ENCODE measurements at places on chromosomes 12 and 14.

DNA sequence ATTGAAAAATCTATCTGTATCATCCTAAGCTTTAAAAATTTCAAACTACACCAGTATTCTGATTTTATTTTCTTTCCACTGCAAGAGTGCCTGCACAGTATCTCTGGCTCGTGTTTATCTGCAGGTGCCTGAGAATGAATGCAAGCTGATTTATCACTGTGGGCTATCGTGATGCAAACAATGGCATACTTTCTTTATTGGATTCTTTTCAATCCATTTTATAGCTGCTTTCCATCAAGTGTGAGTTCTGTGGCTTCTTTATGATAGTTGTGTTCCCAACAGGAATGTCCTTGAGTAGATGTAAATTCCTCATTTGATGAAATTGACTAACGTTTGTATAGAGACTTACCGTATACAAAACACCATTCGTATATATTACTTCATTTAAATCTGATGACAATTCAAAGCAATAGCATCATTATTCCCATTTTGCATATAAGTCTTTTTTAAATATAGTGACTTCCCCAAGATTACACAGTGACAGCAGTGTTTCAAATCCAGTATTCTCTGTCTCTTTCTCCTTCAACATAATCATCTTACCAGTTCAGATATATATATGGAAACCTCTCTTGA, 160.3 kb upstream of the ABCD2 start:
- DNase-seq = no peak

DNA sequence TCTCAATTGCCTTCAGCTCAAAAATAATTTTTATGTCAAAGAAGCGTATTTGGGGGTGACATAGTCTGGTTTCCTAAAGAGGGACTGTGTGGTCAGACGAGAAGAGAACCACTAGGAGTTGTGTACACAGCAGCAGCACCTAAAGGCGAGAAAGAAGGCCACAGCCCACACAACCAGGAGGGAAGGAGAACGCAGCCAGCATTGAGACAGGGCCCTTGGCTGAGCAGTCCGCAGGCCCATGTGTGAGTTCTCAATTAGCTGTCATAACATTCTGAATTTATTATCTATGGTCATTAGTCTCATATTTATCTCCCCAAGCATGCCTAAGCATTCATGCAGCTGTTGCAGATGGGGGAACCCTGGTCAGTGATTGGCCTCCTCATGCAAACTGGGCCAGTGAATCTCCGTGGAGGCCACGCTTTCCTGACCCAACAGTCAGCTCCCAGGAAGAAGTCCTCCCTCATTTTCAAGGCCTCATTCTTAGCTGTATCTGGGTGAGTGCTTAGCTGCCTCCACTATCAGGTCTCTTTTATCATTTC, 81.2 kb upstream of the ATF7IP start:
- DNase-seq = no peak

- DNase-seq = no peak
These were observed 1.7 kb downstream of the CDC42BPB start for GRCh38 chr14:103055695-103056094.

DNA sequence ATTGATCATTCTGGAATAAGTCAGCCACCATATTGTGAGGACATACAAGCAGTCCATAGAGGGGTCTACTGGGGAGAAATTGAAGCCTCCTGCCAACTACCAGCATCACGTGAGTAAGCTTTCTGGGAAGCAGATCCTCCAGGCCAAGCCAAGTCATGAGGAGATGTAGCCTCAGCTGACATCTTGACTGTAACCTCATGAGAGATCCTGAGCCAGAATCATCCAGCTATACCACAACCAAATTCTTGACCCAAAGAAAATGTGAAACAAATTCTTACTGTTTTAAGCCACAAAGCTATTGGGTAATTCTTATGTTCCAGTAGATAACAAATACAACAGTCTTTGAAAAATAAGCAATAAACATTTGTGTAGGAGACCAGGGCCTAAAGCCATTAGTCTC, 479.4 kb upstream of the DCN start:
- DNase-seq = no peak

- DNase-seq = no peak
These were observed 106.5 kb downstream of the TMTC3 start for GRCh38 chr12:88248606-88249005.

- no peak for DNase-seq
These were observed 132.9 kb downstream of the DICER1 start for GRCh38 chr14:95024380-95024779.

GRCh38 chr12:54306925-54307741, 6.3 kb upstream of the NFE2 start:
- DNase-seq = no peak

- DNase-seq = no peak
These were observed 43.7 kb downstream of the DEGS2 start for GRCh38 chr14:100115726-100116125.

DNA sequence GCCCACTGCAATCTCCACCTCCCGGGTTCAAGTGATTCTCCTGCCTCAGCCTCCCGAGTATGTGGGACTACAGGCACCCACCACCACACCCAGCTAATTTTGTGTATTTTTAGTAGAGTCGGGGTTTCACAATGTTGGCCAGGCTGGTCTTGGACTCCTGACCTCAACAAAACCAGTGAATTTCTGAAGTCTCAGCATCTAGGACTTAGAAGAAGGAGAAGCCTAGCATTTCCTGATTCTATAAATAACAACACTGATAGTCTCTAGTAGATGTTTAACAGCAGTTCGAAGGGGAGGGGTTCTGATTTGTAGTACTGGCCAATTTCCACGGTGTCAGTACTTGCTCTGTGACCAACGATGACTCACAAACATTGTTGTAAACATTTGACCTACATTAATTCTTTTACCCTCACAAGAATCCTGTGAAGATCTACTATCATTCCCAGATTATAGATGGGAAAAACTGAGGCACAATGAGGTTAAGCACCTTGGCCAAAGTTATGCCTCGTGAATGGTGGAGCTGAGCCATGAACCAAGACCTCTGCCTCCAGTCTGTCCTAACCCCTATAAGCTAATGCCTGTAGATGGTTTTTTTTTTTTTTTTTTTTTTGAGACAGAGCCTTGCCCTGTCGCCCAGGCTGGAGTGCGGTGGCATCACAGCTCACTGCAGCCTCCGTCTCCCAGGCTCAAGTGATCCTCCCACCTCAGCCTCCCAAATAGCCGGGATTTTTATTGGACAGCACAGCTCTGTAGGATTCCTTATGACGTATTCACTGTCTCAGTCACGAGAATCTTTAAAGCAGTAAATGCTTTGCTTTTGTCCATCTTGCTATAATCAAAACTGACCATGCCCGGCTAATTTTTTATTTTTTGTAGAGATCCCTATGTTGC, 5.2 kb downstream of the P2RX4 start:
- DNase-seq = no peak

DNA sequence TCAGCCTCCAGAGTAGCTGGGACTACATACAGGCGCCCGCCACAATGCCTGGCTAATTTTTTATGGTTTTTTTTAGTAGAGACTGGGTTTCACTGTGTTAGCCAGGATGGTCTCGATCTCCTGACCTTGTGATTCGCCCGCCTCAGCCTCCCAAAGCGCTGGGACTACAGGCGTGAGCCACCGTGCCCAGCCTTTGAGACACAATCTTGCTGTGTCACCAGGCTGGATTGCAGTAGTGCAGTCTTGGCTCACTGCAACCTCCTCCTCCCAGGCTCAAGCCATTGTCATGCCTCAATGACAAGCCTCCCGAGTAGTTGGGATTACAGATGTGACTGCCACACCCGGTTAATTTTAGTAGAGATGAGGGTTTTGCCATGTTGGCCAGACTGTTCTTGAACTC, 21.3 kb upstream of the STRN3 start:
- DNase-seq = no peak

GRCh38 chr12:106586803-106587684, 4.2 kb downstream of the RFX4 start:
- no peak for DNase-seq

- DNase-seq = no peak
These were observed at the start of gene ITGA5 for GRCh38 chr12:54419088-54419887. TSS of gene ITGA5 (minus strand) at chr12:54419266. CDS start at chr12:54419198, 68 bp downstream.

DNA sequence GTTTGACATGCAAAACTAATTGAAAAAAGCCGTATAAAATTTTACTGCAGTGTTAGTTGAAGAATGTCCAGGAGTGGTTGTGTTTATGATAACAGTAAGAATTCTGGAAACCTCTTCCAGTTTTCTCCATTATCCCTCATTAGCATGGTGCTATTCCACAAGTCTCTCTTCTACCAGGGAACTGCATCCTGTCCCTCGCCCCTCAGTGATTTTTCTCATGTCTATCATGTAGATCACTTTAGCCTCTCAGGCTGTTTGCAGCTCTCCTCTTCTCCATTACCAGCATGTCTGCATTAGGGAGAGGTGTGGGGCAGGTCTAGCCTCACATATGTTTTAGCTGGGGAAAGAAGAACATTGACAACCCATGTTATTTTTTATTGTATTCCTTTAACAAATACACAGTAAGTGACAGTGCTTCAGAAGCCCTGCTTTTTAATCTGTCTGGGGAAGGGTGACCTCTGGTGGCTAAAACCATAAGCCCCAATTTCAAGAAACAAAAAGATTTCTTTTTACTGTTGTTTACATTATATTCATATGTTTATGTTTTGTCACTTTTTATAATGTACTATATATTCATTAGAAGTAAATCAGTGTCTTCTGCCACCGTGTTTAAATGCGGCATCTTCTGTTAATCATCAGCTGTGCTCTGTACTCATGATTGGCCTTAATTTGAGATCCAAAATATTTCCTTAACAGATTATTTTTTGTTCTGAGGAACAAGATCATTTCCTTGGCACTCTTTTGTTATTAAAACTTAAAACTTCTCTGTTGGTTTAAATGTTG, 70.7 kb downstream of the RASSF8 start:
- DNase-seq = no peak

DNA sequence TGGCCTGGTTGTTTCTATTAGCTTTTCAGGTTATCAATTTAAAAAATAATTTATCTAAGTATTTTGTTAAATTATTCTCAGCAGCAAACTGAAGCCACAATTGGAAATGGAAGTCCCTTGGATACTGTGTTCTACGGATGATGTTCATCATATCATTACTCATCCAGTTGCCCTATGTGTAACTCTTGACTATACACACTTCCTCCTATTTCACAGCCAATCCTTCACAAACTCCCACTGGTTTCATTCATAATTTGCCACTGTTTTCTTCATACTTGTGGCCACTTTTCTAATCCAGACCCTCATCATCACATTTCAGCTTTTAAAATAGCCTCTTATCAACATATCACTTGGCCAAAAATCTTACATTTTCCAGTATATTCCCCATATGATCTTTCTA, 84.0 kb downstream of the CATSPERB start:
- DNase-seq = no peak

- DNase-seq = no peak
These were observed 48.8 kb upstream of the SLC38A4 start for GRCh38 chr12:46874642-46875041.

DNA sequence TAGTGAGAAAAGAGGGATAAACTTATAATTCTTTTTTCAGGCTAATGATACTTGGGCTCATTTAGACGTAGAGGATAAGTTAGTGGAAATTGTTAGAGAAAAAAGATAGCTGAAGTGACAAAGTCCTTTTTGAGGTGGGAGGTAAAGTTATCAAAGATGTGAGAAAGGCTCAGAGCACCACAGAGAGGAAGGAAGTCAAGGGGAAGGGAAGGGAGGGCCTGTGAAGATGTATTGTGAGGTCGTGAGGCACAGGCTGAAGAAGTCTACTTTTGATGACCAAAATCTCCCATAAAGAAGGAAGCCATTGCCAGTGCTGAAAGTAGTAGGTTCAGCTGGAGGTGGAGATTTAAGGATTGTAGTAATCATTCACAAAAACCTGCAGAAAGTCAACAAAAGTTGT, 19.4 kb upstream of the PTGDR start:
- no peak for DNase-seq

DNA sequence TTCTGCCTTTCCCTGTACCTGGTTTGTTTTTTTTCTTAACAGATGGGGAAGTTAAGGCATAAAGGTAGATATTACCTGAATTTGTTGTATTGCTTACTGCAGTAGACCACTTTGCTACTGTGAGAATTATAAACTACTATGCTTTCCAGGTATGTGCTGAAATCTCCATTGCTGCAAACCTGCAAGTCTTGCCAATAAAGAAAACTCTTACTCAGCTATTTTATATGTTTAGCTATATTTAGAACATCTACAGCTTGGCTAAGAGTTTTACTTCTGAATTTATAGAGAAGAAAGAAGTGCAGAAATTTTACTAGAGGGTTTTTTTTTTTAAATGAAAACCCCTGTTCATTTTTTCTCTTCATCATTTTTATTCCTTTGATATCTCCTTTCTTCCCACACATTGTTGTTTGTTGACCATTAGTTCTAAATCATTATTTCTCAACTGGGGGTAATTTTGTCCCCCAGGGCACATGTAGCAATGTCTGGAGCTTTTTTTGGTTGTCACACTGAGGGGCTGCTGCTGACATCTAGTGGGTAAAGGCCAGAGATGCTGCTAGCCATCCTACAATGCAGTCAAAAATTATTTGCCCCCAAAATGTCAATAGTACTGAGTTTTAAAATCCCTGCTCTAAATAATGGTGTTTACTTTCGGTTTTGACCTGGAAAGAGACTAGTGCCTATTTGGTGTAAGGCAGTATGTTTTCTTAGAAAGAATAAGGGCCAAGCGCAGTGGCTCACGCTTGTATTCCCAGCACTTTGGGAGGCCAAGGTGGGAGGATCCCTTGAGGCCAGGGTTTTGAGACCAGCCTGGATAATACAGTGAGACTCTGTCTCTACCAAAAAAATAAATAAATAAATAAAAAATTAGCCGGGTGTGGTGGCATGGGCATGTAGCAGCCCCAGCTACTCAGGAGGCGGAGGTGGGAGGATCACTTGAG, 48.6 kb downstream of the PCNX1 start:
- DNase-seq = peak; percentile 9

DNA sequence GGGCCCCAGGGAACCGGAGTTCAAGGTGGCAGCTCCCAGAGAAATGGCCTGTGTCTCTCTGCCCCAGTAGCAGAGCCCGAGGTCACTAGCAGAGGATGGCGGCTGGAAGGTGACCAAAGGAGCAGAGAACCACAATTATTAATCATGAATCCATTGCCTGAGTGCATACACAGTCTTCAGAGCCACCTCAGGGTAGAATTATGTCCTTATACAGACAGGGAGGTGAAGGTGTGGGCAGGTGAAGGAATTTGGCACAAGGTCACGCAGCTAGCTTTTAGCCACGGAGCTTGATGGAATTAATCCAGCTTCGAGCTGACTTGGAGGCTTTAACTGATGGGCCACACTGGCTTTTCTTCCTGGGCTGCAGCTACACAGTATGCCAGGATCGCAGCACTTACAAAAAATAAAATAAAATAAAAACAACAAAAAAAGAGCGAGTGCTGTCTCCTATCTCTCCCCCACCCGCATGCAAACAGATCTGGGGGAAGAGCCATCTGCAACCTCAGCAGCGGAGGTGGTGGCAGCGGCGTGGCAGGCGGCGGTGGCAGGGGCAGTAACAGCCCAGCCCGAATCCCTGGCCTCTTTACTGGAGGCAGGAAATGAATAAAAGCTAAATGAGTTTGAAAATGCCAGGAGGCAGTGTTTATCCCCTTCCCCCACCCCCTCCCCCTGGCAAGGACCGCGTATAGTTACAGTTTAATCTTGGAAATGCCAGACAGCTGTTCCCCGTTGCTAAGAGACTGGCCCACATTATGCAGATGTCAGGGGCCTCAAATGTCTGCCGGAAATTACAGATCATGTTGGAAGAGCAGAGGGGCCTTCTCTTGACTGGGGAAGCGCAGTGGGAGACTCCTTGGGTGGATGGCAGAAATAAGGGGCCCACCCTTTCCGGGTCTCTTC, 93.5 kb downstream of the LRRC74A start:
- DNase-seq = no peak

- no peak for DNase-seq
These were observed 106.8 kb upstream of the RFLNA start for GRCh38 chr12:124188084-124188483.

- no peak for DNase-seq
These were observed 175.5 kb downstream of the AEBP2 start for GRCh38 chr12:19614601-19615383.

Data from stimulated activated CD8-positive, alpha-beta memory T cell treated with anti-CD3 and anti-CD28 coated beads, Interleukin-7, amount 100 ng/mL, for 1 hour (primary cell).